ENCODE measurements at places on chromosomes 3 and 15. TPM values are rescaled to one million over a fixed set of nuclear protein-coding genes. Genes with fewer than 3 reads are reported as not detected.

The MAN2C1 gene
- 141 TPM for total RNA-seq

DNA sequence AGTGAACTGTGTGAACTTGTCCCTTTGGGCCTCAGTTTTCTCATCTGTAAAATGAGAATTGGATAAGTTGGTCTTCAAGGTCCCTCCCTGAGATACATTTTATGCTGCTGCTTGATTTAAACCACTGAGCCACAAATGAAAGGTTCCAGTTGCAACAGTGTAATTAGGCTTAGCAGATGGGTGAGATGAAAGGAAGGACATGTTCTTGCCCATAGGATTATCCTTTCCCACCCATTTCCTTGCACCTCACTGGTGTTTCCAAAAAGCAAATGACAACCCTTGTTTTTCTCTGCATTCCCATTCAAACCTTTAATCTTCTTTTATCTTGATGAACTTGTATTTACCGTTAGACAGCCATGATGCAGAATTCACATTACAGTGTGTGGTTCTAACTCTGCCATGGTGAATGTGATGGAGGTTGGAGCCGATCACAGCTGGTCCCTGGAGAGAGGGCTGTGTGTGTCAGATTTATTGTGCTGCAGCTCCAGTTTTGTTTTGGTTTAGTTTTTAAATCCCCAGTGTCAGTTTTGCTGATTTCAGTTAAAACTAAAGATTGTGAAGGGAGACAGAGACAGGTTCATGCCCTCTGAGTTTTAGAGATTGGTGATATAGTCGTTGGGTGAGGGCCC is 44.0 kb downstream of the MAP2K1 start:
- no peaks in the 10 kb centered on the region for H3K36me3 ChIP-seq
- no peak for DNase-seq
- no peak overlapping the region for H3K4me3 ChIP-seq

DNA sequence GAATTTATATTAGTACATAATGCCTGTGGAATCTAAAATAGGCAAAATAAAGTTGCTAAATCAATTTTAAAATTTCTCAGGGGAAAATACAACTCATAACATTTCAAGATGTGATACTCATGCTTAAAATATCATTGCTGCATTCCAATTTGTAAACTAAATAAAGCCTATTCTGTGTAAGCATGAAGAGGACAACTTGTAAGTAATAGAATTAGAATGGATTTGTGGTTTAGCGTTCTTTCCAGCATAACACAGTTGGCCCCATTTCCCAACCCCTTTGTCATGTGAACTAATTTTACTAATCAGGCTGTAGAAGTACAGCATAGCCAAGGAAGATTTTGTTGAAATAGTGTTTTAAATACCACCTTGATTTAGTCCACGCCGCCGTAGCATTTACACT is 437.2 kb downstream of the SI start:
- peak overlapping the region; percentile 41 for H3K27ac ChIP-seq
- DNase-seq: peak; percentile 71
- H3K36me3 ChIP-seq: no peaks in the 10 kb centered on the region
- H3K27me3 ChIP-seq: no peaks in the 10 kb centered on the region

The DYNLT2B gene
- 9.6 TPM for total RNA-seq

DNA sequence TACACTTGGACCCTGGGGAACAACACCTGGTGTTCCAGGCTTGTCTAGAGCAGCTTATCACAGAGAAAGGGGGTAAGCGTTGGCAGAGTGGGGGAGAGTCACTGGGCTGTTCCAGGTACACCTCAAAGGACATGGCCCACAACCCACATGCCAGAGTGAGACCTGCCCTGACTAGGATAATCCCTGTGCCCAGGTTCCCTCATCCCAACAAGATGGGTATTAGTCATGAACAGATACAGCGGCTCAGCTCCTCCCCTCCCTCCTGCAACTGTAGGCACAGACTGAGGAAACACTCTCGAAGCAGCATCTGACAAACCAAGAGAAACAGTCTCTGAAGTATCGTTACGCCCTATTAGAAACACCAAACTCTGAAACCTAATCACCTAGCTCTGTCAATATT is 32.1 kb upstream of the RPS17 start:
- H3K27me3 ChIP-seq: no peaks in the 10 kb centered on the region
- H3K4me1 ChIP-seq: peaks cover 14% of the 10 kb centered on the region
- DNase-seq: peak; percentile 71

DNA sequence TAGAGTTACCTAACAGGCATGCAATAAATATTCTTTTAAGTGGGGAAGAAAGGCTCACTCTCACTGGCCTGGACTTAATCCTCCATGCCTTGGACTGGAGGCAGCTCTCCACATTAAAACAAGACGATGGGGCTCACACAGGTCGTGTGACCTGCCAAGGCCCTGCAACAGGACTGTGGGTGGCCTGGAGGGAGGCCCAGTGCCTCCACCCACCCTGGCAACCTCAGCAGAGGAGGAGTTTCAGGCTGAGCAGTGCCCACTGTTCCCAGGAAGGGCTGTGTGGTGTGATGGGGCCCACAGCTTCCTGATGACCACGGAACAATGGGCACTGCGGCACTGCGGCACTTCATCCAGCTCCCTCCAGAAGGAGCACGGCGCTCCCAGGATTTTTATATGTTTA is 5.5 kb downstream of the UROC1 start:
- H3K27me3 ChIP-seq: no peaks in the 10 kb centered on the region
- H3K4me1 ChIP-seq: 0 out of 2 replicates have a peak, but pooled peaks cover 4% of the 10 kb centered on the region
- no peak overlapping the region for H3K4me3 ChIP-seq
- no peak overlapping the region for H3K27ac ChIP-seq
- H3K36me3 ChIP-seq: no peaks in the 10 kb centered on the region

DNA sequence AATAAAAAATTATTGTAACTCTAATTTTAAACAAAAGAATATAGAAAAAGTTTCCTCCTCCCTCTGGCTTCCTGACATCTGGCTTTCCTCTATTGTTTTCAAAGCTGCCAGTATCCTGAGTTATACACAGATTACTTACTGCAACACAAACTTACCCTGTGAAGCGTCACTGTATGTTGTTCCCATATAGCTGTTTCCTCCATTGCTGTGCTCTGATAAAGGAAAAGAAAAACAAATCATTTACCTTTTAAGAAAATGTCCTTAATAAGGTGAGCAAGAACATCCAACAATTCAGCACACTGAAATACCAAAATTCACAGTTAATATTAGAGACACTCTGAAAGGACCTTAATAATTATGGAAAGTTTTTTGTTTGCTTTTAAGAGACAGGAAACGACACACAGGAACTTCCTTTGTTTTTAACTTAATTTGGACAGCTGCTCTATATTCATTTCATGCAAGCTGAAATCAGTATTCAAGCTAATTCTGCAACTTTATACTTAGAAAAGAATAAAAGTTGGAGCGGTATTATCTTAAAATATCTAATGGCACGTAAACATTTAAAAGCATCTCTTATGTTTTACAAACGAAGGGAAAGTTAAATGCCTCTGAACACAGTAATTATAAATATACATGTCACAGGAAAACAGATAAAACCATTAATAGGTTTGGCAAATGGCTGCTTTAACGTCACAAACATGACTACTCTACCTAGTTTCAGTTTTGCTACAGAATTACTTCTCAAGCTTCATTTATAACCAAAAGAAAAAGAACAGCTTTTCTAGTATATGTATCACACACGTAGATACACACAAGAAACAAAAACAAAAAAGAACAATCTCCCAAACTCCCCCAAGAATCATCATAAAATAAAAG is 21.5 kb downstream of the TJP1 start:
- no peak for DNase-seq
- no peaks in the 10 kb centered on the region for H3K27me3 ChIP-seq
- H3K27ac ChIP-seq: no peak overlapping the region
- H3K4me3 ChIP-seq: no peak overlapping the region
- peaks cover 21% of the 10 kb centered on the region for H3K4me1 ChIP-seq

The SLC28A1 gene
- not detected for total RNA-seq

Data from GM23248 (cell line).